ENCODE measurements at places on chromosomes 11 and 22. TPM values are rescaled to one million over a fixed set of nuclear protein-coding genes. Genes with fewer than 3 reads are reported as not detected.
A peak's percentile ranks its signal among the peaks of the same experiment; 100 is the strongest.

DNA sequence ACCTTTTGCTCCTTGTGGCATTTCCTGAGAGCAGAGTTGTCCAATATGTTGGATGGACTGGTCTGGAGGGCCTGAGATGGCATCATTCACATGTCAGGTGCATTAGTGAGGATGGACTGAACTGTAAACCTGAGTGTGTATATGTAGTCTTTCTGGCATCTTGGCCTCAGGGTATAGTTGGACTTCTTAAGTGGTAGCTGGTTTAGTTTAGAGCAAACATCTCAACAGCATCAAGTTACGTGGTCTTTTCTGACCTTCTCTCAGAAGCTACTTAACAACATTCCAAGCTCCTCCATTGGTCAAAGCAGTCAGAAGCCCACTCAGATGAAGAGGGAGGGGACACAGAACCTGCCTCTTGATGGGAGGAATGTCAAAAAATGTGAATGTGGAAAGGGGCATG lies 829.9 kb downstream of the METTL15 start:
- DNase-seq, result no peak
- H3K27me3 ChIP-seq, result no peaks in the 10 kb centered on the region
- H3K4me1 ChIP-seq, result no peaks in the 10 kb centered on the region
- no peak overlapping the region for H3K4me3 ChIP-seq
- no peak overlapping the region for H3K27ac ChIP-seq

GRCh38 chr22:37746366-37747079 lies 49.7 kb downstream of the TRIOBP start:
- peak; percentile 83 for DNase-seq
- H3K27ac ChIP-seq, result peak overlapping the region; percentile 92
- peaks cover 79% of the 10 kb centered on the region for H3K4me1 ChIP-seq
- H3K36me3 ChIP-seq, result no peaks in the 10 kb centered on the region
- no peaks in the 10 kb centered on the region for H3K27me3 ChIP-seq

GRCh38 chr11:33052231-33052630 lies 12.9 kb downstream of the TCP11L1 start:
- H3K36me3 ChIP-seq, result peaks cover 20% of the 10 kb centered on the region
- DNase-seq, result no peak
- H3K4me3 ChIP-seq, result no peak overlapping the region
- H3K27ac ChIP-seq, result no peak overlapping the region

GRCh38 chr11:62922653-62923431 lies 1.7 kb upstream of the CHRM1 start:
- H3K27me3 ChIP-seq, result peaks cover 89% of the 10 kb centered on the region
- no peak overlapping the region for H3K27ac ChIP-seq
- H3K36me3 ChIP-seq, result no peaks in the 10 kb centered on the region
- no peak overlapping the region for H3K4me3 ChIP-seq

DNA sequence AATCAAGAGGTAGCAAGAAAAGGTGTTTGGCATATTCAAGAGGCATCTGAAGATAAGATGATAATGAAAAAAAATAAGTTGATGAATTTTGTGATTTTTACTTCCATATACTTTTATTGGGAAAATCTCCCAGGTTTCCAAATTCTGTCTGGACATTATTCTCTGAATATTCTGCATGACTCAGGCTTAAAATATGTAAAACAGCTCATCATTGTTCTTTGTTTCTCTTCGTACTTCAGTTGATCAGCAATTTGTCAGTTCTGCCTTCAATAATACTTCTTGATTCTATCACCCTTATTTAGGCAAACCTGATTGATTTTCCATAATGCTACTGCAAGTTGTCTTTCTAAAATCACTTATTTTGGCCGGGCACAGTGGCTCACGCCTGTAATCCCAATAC lies 30.2 kb downstream of the GTF2H1 start:
- no peak overlapping the region for H3K27ac ChIP-seq
- DNase-seq, result no peak
- no peak overlapping the region for H3K4me3 ChIP-seq
- H3K4me1 ChIP-seq, result no peaks in the 10 kb centered on the region

DNA sequence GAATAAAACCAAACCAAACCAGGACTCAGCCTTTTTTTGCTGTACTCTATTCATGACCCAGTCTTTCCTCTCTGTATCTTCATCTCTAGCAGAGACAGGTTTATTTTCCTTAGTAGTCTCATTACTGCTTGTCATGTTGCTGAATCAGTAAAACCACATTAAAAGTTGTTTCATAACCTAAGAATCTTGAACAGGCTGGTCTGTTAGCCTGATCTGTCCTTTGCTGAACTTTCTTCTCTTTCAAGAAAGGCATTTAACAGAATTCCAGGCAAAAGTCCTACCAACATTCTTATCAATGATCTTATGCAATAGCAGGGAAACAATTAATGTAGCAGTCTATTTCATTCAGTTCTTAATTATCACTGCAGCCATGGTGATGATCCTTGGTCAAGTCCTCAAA lies 197.7 kb downstream of the CASP12 start:
- no peak overlapping the region for H3K27ac ChIP-seq
- H3K36me3 ChIP-seq, result no peaks in the 10 kb centered on the region
- no peak for DNase-seq
- H3K4me3 ChIP-seq, result no peak overlapping the region
- H3K27me3 ChIP-seq, result no peaks in the 10 kb centered on the region
- H3K4me1 ChIP-seq, result peaks cover 28% of the 10 kb centered on the region

DNA sequence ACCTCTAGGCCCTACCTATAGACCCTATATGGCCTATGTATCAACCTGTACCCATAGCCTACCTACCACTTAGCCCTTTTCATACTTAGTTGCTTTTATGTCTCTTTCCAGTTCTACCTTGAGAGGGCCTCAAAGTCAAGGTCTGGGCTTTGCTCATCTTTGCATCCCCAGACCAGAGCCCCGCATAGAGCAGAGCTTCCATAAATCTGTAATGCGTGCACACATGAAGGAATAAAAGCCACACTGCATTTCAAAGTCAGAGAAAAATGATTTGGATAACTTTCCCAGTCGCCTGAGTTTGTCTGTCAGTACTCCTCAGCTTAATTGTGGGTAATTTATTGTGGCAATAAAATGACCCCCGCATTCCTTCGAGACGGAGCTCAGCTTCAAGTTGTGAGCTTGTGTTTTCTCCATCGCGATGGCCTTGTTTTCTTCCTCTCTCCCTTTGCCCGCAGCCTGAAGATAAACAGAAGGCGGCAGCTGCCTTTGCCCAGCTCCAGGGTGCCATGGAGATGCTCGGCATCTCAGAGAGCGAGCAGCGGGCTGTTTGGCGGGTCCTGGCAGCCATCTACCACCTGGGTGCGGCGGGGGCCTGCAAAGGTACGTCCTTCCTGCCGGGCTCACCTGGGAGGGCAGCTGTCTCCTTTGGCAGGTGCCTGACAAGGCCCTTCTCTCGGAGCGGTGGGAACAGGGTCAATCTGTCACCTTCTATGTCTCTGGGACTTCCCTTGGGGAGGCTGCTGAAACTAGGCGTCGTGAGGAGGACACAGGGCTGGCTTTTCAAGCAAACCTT lies 55.7 kb downstream of the MYO18B start:
- no peak overlapping the region for H3K27ac ChIP-seq
- H3K4me1 ChIP-seq, result no peaks in the 10 kb centered on the region
- H3K4me3 ChIP-seq, result no peak overlapping the region
- H3K27me3 ChIP-seq, result peaks cover 35% of the 10 kb centered on the region
- DNase-seq, result no peak

DNA sequence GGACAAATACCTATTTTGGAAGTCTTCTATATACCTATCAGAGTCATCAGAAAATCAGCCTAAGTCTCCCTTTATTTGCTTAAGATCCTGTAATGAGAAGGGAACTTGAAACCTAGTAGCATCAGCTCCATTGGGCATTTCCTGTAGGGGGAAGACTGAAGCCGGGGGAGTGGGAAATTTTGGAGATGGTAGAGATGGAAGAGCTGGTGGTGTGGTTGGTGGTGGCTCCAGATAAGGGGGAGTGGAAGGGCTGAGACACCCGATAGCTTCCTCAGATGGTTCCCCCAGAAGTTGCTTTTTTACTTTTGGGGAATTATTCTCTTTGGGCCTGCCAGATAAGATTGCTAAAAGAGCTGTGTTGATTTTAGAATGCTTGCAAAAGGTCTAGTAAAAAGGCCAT lies 16.4 kb upstream of the EI24 start:
- no peaks in the 10 kb centered on the region for H3K4me1 ChIP-seq
- no peaks in the 10 kb centered on the region for H3K27me3 ChIP-seq
- DNase-seq, result no peak
- no peak overlapping the region for H3K4me3 ChIP-seq
- no peaks in the 10 kb centered on the region for H3K36me3 ChIP-seq

DNA sequence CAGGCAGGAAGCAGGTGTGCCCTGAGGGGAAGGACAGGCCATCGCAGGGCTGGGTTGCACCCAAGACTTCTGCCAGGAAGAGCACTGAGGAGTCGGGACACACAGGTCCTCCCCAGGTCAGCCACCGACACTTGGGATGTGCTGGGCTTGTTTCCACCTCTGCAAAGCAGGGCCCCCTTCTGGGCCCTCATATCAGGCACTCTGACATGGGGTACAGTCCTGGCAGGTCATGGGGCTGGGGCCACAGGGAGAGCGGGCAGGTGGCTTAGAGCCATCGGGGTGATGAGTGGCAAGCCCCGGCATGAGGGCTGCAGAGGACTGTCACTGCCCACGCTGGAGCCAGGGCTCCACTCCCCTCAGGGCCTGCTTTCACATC lies 7.9 kb upstream of the ADORA2A start:
- peaks cover 14% of the 10 kb centered on the region for H3K4me1 ChIP-seq
- peak overlapping the region; percentile 23 for H3K27ac ChIP-seq
- no peak overlapping the region for H3K4me3 ChIP-seq
- DNase-seq, result no peak

GRCh38 chr22:49760630-49761571 lies 66.8 kb downstream of the BRD1 start:
- H3K4me3 ChIP-seq, result no peak overlapping the region
- no peak for DNase-seq
- no peaks in the 10 kb centered on the region for H3K4me1 ChIP-seq

GRCh38 chr22:47059701-47060161 lies 297.3 kb downstream of the TBC1D22A start:
- H3K27me3 ChIP-seq, result no peaks in the 10 kb centered on the region
- no peaks in the 10 kb centered on the region for H3K4me1 ChIP-seq
- no peak overlapping the region for H3K4me3 ChIP-seq
- H3K36me3 ChIP-seq, result peaks cover 49% of the 10 kb centered on the region

GRCh38 chr22:48821346-48821690 lies 1006.4 kb downstream of the BRD1 start:
- H3K4me1 ChIP-seq, result no peaks in the 10 kb centered on the region
- H3K27me3 ChIP-seq, result peaks cover 73% of the 10 kb centered on the region
- H3K4me3 ChIP-seq, result no peak overlapping the region
- no peak for DNase-seq
- H3K36me3 ChIP-seq, result no peaks in the 10 kb centered on the region
- H3K27ac ChIP-seq, result no peak overlapping the region

GRCh38 chr11:125600663-125601062 lies 8.0 kb downstream of the STT3A start:
- peaks cover 96% of the 10 kb centered on the region for H3K36me3 ChIP-seq
- no peak for DNase-seq
- H3K4me3 ChIP-seq, result no peak overlapping the region
- H3K27me3 ChIP-seq, result no peaks in the 10 kb centered on the region

DNA sequence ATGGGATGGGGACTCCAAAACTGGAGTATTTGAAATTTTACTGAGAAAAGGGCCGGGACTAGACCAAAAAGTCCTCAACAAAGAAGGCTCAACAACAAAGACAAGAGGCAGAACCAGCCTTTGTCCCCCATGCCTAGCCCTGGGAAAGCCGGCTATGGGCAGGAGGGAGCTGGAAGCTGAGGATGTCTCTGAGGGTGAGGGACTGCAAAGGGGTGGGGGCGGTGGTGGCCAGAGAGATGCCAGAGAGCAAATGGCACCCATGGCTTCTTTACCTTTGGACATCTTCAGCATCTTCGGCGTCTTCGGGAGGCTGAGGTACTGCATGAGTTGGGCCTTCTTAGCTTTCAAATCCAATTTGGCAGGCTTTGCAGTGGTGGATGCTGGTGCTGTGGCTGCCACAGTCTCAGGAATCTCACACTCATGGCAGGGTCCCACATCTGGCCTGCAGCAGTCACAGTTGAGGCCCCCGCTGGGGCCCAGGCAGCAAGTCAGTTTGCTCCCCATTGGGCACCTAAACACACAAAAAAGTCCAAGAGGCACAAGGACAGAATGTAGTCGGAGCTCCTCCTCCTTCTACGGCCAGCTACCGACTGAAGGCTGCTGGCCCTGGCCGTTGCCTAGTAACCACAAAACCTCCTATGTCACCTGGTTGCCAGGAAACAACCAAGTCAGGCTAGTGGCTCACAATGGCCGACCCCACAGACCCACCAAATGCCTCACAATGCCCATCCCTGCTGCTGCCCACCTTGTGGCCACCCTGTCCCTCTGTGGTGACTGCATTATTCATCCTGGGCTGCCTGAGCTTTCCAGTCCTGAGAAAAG lies at the start of gene C22orf42:
TSS of gene C22orf42 (minus strand) at position 592 of the 822 bp plus-strand sequence. CDS start at position 504, 88 bp downstream.
- H3K36me3 ChIP-seq, result no peaks in the 10 kb centered on the region
- H3K27me3 ChIP-seq, result peaks cover 8% of the 10 kb centered on the region
- no peaks in the 10 kb centered on the region for H3K4me1 ChIP-seq
- no peak within 1 kb of the TSS for H3K27ac ChIP-seq
- no peak for DNase-seq

The TBX10 gene
- total RNA-seq, result not detected

The POU2AF2 gene
- total RNA-seq, result not detected

The FADS3 gene
- 64.1 TPM for total RNA-seq

The KCNJ1 gene
- total RNA-seq, result not detected

The TRIM51 gene
- not detected for total RNA-seq

The CALCB gene
- total RNA-seq, result not detected
